CD4-positive, alpha-beta T cell treated with Interleukin-4 for 1 hour (primary cell): ENCODE measurements at places on chromosomes 5 and 9.

GRCh38 chr5:61884252-61884855, 421.7 kb upstream of the KIF2A start:
- DNase-seq = no peak

DNA sequence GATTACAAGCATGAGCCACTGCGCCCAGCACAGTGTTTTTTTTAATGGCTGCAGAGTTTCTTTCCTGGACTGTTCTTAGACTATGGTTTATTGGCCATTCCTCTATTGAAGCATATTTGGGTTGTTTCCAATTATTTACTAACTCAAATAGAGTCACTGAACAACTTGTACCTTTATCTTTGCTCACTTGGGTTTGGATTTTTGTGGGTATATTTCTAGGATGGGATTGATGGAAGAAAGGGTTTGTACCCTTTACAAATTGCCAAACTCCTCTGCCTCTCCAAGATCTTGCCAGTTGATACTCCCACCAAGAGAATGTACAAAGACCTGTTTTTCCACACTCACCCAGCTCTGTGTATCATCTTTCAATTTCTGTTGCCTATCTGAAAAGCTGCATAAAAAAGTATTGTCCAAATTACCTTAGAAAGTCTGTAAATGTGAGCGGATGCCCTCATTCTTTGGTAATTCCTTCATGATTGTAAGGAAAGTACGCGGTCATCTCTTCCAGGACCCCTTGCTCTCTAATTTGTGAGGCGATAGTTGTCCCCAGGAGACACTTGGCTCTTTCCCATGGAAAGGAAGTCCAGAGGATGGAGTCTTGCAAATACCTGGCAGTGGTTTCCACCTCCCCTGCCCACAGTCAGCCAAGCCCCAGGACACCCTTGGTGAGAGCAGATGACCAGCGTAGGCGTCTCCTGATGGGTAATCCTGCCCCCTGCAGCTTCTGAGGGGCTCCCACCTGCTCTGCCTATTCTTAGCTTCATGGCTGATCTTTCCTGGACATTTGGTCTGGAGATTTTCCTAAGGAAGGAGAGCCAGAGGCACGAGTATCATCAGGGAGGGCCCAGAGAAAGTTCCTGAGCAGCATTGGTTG, 33.0 kb downstream of the ARHGEF37 start:
- no peak for DNase-seq

DNA sequence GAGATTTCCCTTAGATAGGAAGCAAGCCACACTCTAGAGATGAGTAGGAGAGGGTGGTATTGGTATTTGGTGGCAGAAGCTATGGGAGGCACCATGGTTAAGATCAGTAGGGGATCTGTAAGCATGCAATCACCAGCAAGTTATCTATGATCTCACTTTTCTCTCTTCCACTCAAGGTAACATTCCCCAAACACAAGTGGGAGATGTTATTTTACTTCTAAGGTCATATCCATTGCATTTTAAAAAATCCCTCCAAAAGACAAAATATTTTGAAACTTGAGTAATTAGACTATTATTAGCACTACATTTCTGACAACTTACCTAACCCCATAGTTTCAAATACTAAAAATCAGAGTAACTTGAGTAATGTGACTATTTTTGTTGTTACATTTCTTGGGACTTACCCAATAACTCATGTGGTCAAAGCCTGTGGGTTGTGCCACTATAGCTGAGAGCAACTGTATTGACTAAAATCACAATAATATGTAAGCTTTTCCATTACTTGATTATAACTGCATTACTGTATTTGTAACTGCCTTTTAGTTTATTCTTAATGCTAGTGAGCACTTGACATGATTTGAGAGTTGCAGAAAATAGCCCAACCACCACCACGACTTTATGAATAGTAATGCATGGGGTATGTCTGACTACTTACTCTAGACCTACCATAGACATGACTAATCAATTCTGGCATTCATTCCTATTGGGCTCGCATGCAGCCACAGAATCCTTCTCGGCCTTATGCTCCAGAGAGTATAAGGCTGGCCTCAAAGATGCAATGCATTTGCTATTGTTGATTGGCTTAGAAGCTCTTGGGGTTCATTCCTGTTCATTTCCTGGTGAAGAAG, 264.7 kb downstream of the TRIM32 start:
- no peak for DNase-seq

- DNase-seq = no peak
Observed at GRCh38 chr5:137296213-137296781, 202.8 kb downstream of the SPOCK1 start.

GRCh38 chr5:61254969-61255555, 77.0 kb upstream of the ZSWIM6 start:
- no peak for DNase-seq

DNA sequence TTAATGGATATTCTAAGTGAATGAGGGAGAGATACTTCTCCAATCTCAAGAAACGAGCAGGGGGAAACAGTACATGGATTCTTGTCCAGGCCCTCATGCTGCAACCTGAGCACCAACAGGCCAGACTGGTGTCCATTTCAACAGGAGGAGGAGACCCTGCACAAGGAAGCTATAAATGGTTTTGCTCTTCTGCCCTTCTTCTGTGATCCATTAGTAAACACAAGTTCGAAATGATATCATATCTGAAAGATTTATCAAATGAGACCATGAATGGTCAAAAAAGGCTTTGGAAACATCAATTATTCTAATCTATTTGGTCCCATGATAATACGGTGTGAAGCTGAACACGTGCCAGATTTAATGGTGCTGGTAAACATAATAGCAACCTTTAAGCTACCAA, 109.8 kb downstream of the NR6A1 start:
- DNase-seq = no peak
